ENCODE measurements at places on chromosomes 13 and 19.

DNA sequence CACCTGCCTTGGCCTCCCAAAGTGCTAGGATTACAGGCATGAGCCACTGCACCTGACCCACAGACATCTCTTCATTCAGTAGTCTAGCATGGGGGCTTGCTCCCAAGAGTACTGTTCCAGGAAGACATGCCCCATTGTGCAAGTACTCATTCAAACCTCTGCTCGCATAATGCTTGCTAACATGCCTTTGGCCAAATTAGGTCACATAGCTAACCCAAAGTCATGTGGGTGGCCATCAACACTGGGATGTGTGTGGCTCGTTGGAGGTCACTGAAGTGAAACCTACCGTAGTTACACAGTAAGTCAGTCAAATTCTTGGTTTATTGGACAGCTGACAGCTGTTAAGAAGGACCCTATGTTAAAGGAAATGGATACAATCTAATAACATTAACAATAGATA, 20.3 kb downstream of the RFXAP start:
- no peak for DNase-seq

GRCh38 chr13:47555235-47555634, 445.8 kb downstream of the SUCLA2 start:
- DNase-seq = no peak

GRCh38 chr13:100738176-100738855, 63.7 kb upstream of the TMTC4 start:
- no peak for DNase-seq

DNA sequence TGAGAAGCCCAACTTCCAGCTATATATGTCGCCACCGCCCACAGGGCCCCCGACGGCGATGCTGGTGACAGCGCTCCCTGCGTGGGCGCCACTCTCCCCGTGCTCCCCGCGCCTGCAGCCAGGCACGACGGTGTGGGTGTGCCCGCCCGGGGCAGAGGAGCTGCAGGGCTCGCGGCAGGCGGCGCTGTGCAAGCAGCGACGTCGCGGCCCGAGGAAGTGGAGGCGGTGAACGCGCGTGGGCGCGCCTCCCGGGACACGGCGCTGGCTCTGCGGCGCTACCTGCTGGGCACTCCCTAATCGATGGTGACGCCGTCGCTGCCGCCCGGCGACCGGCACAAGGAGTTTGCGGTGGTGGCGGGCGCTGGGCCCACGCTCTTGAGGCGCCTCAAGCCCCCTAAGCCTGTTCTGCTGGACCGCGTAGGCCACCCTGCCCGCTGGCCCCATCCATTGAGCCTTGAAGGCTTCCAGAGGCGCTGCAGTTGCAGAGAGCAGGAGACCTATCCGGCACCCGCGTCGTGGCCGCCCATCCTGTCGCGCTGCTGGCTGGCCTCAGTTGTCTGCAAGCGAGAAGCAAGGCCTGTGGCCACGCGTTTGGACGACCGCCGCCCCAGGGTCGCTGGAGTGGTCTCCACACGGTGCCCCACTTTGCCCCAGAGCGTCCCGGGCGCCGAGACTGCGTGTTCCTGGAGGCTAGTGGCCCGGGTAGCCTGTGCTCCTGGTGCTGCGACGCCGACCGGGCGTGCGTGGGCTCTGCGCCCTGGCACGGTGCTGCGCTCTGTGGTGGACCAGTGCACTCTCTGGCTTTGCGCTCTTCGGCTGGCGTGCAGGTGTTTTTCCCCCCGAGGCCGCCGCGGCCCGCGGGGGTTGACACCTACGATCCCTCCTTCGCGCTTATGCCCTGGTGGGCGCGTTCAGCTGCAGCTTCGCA, 23.1 kb downstream of the LRFN3 start:
- DNase-seq = no peak

DNA sequence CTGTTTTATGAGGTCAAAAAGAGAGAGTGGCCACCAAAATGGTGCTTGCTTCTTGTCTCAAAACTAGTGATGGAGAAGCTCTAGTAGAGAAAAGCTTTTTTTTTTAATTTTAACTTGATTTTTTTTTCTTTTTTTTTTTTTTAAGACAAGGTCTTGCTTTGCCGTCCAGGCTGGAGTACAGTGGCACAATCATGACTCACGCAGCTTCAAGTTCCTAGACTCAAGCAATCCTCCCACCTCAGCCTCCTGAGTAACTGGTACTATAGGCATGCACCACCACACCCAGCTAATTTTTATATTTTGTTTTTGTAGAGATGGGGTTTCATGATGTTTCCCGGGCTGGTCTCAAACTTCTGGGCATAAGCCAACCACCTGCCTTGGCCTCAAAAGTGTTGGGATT, 279.0 kb downstream of the TBC1D4 start:
- no peak for DNase-seq

DNA sequence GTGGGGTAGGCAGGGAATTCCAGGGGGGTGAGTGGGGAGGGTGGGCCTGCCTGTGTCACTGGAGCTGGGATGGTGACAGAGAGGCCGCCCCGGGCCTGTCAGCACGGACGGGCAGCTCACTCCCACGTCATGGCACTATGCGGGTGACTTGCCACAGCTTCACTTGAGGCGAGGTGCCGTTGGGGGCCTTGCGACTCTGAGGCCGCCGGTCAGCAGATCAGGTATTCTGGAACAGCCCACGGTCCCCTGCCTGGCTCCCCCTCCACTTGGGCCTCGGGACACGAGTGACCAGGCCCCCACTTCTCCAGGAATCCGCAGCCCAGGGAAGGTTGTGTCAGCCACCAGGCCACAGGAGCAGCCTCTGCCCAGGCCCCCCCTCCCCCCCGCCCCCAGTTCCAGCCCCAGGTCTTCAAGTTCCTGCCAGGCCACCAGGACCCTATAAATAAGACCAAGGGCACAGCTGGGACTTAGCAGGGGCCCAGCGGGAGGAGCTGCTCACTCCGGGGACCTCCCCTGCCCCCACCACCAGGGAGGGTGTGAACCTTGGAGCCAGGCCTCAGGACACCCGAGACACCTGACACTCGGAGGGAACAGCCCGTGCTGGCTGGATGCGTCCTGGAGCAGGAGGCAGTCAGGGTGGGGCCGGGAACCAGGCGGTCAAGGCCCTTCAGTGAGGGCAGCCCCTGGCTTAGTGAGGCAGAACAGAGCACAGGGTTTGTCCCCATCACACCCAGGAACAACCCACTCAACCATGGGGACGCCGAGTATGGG, 2.7 kb upstream of the MIDN start:
- peak; percentile 90 for DNase-seq
